Lung (tissue), 17 donors: ENCODE measurements at places on chromosomes 16 and 17. TPM values are rescaled to one million over a fixed set of nuclear protein-coding genes. Genes with fewer than 3 reads are reported as not detected.

Gene IKZF3
- 3.9 TPM for total RNA-seq

Gene TPSD1
- 7.0 TPM for total RNA-seq

Gene C17orf107
- total RNA-seq, result 2.8 TPM

Gene PHOSPHO1
- 1.6 TPM for total RNA-seq
